Pons (tissue), 1 donor: ENCODE measurements at places on chromosomes 2 and 18.

GRCh38 chr2:34549710-34550345 lies 950.7 kb upstream of the FAM98A start:
- no peak for DNase-seq

- DNase-seq: no peak
Observed at GRCh38 chr18:7065736-7066135, 51.9 kb downstream of the LAMA1 start.

- no peak for DNase-seq
Observed at GRCh38 chr2:16654833-16655444, 10.7 kb downstream of the CYRIA start.

GRCh38 chr2:234733795-234734600 lies 217.8 kb upstream of the SH3BP4 start:
- no peak for DNase-seq

GRCh38 chr18:33540392-33540791 lies 37.6 kb upstream of the ASXL3 start:
- no peak for DNase-seq

GRCh38 chr2:156562124-156562523 lies 125.9 kb downstream of the GPD2 start:
- no peak for DNase-seq

DNA sequence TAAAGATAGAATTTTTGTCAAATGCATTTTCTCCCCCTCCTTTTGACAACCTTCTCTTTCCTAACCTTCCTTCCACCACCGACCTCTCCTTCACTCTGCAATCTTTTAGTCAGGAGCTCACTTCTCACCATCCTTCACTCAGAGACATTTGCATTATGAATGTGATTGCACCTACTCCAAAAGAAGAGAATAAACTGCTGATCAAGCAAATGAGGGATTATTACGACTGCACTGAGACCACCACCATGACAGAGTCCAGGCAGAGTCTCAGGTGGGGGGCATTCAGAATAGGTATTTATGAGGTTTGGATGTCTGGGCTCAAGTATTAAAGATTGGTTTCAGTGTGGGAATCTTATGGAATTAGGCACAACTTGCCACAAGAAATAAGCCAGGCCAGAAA lies 483.9 kb downstream of the PTH2R start:
- DNase-seq: no peak

- no peak for DNase-seq
Observed at GRCh38 chr2:233379034-233379433, 24.7 kb downstream of the DGKD start.

- DNase-seq: no peak
Observed at GRCh38 chr2:106566050-106566449, 78.9 kb downstream of the CD8B2 start.

- no peak for DNase-seq
Observed at GRCh38 chr2:7692657-7693161, 775.5 kb downstream of the RNF144A start.

- DNase-seq: no peak
Observed at GRCh38 chr2:170017860-170018532, 160.0 kb upstream of the MYO3B start.

GRCh38 chr2:222176890-222177289 lies 121.9 kb downstream of the PAX3 start:
- no peak for DNase-seq

- no peak for DNase-seq
Observed at GRCh38 chr2:33784488-33784887, 185.4 kb upstream of the FAM98A start.

DNA sequence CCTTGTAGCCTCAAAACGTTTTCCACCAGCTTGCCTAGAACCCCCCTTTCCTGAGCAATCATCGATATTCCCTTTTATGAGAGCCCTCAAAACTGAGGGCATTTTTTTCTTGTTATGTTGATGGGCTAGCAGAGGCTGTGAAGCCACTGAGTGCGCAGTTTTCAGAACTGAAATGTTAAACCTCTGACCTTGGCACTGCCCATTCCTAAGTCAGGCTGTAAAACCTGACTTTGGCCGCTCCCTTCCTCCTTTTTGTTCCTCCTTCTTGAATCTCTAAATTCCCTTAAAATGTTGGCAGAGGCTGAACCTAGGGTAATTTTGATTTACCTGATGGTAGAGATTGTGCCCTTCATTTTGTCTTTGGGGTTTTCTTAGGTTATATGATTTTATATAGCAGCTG lies 334.2 kb downstream of the KIAA1328 start:
- DNase-seq: no peak
